Lung (tissue), 17 donors: ENCODE measurements at places on chromosomes 12 and 14.

DNA sequence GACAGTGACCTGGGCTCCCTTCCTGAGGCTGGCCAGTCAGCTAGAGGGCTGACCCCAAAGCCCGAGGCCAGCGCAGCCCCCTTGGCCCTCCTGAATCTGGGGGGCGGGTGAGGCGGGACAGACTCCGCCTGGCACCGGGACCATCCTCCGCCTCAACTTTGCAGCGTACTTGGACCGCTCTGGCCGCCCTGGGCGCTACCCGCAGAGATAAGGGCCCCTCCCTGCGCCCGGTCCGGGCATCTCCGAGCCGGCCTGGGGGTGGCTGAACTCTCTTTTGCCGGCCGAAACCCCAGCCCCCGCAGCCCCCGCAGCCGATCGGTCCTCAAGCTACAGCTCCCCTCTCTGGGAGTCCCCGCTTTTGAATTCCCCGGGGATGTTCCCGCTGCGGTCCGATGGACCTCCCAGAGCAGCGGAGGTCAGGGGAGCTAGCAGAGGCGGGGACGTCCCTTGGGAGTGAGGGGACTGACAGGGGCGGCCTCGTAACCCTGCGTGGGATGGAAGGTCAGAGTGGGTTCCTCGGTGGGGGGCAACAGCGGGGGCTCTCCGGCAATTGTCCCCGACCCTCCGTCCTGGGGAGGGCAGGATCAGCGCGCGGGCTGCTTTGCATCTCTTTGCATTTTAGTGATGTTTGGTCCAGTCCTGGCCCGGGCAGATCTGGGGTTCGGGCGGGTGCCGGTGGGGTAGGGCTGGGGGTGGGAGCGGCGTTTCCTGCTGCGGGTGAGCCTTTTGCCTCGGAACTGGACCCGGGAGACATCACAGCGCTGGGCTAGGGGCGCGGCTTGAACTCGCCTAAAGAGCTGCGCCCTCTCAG is at the start of gene CRIP1:
Gene CRIP1, plus strand, starts transcription at position 724 of the 811 bp plus-strand sequence. CDS start 374 bp downstream, outside the sequence.
- no peak for DNase-seq

DNA sequence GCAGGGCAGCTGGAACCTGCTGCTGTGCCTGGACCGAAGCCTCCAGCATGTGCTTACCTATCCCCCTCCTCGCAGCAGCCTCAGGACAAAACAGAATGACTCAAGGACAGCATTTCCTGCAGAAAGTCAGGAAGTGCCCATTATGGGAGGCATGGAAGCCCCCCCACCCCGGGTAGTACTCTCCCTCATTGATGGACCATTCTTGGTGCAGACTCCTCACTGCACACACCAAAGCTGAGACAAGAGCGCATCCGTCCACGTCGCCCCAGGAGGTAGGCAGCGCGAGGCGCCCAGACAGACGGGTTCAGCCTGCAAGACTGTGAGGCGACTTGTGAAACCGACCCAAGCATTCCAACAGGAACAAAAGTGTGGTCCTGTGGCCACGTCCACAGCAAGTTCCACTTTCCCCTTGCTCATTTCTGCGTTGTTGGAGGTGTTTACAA is 243.9 kb upstream of the ATXN7L3B start:
- no peak for DNase-seq

DNA sequence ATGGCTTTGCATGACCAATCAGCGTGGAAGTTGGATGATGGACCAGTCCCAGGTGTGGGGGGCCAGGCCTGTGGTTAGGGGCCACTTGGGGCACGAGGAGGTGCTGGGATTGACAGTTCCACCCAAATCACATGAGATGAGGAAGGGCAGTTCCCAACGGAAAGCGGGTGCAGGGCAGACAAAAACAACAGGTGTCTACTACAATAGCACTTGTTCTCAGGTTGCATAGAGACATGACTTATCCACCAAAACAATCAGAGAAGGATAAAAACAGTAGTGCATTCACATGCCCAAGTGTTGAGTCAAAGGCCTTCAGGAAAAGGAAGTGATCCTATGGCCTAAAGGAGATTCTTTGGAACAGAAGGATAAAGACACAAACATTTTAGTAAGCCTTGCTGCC is 14.6 kb upstream of the EIF2B2 start:
- no peak for DNase-seq

DNA sequence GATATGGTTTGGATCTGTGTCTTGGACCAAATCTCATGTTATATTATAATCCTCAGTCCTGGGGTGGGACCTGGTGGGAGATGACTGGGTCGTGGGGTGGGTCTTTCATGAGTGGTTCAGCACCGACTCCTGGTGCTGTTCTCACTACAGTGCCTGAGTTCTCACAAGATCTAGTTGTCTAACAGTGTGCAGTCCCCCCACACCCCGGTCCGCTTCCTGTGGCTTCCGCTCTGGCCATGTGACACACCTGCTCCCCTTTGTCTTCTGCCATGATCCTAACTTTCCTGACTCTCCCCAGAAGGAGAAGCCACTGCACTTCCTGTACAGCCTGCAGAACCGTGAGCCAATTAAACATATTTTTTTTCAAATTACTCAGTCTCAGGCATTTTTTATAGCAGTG is 1262.2 kb downstream of the TMEM121 start:
- DNase-seq, result no peak

DNA sequence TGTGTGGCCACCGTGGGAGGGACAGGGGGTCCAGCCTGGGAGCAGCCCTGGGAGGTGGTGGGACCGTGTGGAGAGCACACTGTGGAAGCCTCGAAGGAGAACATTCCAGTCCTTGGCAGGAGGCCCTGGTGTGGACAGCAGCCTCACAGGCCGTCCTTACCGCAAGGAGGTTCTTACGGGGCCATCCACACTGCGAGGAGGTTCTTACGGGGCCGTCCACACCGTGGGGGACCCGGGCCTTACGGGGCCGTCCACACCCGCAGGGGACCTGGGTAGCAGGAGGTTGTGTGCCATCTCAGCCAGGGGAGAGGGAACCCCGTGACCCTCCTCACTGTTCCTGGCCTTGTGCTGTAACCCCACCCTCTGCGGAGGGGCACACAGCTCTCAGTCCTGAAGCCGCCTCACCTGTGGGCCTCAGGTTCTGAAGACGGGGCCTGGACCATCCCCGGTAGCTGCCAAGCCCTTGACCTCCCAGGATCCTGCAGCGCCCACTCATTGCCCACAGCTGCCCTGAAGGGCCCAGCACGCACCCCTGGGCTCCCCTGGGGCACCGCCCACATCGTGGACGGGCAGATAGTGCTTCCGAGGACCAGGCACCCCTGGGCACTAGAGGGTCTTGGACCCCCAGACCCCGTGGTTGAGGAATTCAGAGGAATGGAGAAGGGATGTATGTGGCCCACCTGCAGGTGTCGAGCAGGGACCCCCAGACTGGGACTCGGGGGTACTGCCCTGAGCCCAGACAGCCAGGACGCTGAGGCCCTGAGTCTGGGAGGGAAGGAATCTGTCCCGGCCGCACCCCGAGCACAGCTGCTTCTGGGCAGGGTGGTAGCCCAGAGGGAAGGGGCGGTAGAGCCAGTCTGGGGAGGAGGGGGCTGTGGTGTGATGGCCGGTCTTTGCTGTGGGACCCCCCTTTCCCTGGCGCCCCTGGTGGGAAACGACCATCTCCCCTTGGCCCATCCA is 37.3 kb downstream of the LRCOL1 start:
- no peak for DNase-seq

GRCh38 chr12:94386422-94386821 is 73.2 kb downstream of the CEP83 start:
- peak; percentile 16 for DNase-seq

DNA sequence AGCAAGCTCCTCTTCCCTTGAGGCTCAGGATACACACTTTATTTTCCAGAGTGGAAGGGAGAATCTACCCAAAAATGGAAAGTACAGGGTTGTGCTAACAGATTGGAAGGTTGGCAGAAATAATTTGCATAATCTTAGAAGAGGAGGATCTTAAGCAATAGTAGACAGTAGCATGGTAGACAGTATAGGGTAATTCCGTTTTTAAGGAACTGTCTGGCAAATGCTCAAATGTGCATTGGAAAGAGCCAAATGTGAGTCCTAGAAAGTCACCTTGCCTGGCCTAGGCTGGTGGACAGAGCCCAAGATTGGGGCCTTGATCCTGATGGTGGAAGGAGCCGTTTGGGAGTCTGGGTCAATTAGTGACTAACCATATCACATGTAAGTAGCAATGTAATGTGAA is 13.1 kb upstream of the CARMIL3 start:
- no peak for DNase-seq

DNA sequence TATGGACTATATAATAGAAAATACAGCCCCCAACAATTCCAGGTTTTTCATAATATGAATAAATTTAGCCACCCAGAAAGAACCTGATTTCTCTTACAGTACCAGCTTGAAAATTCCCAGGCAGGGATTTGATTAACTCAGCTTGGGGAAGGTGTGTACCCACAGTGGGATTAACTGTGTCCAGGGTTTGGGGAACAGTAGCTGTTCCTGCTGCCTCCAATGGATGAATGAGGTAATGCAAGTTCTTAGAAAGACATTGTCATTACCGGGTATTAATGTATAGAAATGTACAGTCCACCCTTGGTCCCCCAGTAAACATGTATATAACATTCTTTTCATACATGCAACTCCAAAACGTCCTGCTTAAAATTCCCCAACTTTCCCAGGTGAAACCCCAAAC is 115.6 kb downstream of the LRIG3 start:
- DNase-seq, result no peak

DNA sequence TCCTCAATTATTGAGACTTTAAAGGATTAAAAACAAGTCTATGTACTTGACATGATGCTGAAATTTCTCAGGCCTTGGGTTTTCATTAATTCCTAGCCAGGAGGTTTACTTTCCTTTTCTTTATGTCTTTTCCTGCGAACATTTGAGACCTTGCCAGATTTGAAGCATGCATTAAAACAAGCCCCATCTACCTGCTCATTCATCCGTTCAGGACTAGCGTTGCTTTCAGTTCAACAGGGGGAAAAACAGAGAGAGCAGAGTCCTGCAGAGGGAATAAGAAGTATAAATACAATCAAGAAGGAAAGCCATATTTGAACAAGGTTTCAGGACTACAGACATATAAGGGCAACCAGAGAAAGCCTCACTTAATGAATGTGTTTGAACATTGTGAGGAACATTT is 542.4 kb downstream of the DIO2 start:
- no peak for DNase-seq

GRCh38 chr12:52813885-52814709 is at the start of gene KRT4:
TSS of gene KRT4 (minus strand) at chr12:52814116. CDS start at chr12:52814058, 58 bp downstream.
- DNase-seq, result peak; percentile 82

- no peak for DNase-seq
Measured at GRCh38 chr12:79020106-79020505, 155.5 kb downstream of the SYT1 start.

DNA sequence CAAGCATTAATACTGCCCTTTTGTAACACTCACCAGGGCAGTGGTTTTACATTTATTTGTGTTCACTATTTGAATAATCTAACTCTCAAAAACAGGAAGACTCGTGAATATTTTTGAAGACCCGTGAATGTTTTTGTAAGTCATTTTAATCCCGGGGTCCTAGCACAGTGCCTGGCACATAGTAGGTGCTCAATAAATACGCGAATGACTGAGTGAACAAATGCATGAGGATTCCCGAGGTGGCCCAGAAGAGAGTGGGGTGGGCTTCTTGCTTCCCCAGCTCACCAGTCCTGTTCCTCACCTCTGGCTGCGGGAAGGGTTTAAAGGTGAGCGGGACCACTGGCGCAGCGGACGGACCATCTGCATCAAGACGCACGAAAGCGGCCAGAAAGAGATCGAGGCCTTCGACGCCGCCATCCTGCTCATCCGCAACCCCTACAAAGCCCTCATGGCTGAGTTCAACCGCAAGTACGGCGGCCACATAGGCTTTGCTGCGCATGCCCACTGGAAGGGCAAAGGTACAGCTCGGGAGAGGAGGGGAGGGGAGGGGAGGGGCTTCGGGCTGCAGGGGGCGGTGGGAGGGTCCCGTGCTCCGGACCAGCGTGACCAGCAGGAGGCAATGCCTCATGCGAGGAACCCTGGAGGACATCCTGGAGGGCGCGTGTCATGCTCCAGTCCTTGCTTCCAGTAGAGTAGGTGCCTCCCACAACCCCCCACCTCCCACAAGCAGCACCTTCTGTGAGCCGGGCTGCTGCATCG is 98.9 kb downstream of the CMKLR1 start:
- no peak for DNase-seq

GRCh38 chr14:73714656-73715081 is 485 bp upstream of the PNMA1 start:
- no peak for DNase-seq

DNA sequence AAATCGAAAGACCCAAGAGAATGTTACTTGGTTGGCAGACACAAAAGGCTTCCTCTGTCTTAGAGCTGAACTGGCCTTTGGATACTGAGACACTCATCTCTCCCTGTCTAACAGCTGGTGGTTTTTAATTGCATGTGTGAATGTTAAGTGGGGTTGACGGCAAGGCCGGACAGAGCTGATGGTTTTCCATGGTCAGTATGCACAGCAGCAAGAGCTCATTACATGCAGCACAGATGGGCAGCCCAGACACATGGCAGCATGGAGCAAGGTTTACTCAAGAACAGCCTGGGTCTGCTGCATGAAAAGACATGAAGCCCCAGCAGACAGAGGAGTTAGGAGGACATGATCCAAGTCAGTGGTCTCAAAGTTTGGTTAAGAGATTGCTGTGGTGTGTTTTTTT is 27.8 kb upstream of the CACNA2D4 start:
- DNase-seq, result no peak

GRCh38 chr14:96294246-96294645 is 38.2 kb downstream of the BDKRB1 start:
- DNase-seq, result no peak

GRCh38 chr12:108750526-108750925 is 19.2 kb upstream of the CORO1C start:
- DNase-seq, result peak; percentile 75

DNA sequence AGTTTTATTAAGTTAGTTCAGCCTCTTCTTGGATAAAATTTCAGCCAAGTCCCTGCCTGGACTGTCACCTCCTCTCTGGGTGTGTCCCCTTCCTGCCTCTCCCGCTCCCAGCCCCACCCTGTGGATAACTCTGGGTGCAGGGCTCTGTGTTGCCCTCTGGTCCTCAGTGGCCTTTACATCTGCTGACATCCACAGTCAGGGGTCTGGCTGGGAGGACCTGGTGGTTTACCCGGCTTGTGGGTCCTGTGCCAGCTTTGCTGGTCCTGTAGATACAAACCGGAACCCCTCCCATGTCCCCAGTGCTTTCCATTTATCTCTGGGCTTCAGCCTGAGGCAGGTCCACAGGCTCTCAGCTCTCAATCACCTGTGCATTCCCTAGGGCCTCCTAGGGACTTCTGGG is 28.9 kb upstream of the PLEKHG3 start:
- DNase-seq, result no peak

GRCh38 chr12:4960030-4960429 is 50.3 kb downstream of the KCNA1 start:
- no peak for DNase-seq

DNA sequence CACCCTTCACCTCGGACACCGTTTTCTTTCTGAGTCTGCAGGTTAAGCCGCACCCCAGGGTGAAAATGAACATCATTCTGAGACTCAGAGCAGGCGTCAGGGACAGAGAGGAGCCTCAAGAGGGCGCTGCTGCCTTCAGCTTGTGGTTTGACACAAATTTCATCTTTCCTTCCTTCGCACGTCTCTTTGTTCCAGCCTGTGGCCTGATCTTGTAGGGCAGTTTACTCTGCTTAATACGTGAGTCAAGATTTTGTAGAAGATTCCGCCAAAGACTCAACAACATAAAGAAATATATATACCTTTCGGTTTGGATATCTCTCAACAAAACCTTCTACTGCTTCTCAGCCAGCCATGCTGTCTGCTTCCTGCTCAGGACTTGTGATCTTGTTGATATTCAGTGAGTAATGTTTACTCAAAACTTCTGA is 329.3 kb upstream of the OR4E1 start:
- no peak for DNase-seq
